ENCODE measurements at places on chromosomes 11 and 22. TPM values are rescaled to one million over a fixed set of nuclear protein-coding genes. Genes with fewer than 3 reads are reported as not detected.

Gene CENPM
- polyA plus RNA-seq: 10.9 TPM

Gene ALDH3B2
- polyA plus RNA-seq: 2.1 TPM

Gene OR10A5
- polyA plus RNA-seq: not detected

Gene BTBD18
- 0.15 TPM for polyA plus RNA-seq

Gene OR10D3
- polyA plus RNA-seq: not detected

Gene RHOD
- 10.7 TPM for polyA plus RNA-seq

Gene NDUFS8
- 64.6 TPM for polyA plus RNA-seq

Gene TSSK2
- polyA plus RNA-seq: not detected

Gene MFRP
- not detected for polyA plus RNA-seq

Gene TRPM5
- 2.7 TPM for polyA plus RNA-seq

Gene MRGPRX4
- polyA plus RNA-seq: not detected

Gene GALNT18
- polyA plus RNA-seq: 28.0 TPM

Gene DUSP18
- 7.8 TPM for polyA plus RNA-seq

Gene TTC38
- polyA plus RNA-seq: 65.2 TPM

Gene NAALADL1
- polyA plus RNA-seq: 9.5 TPM

GRCh38 chr11:114079511-114080065 lies 20.1 kb downstream of the ZBTB16 start:
- no peak for DNase-seq

- DNase-seq: no peak
Measured at GRCh38 chr22:50270666-50271394, 650 bp upstream of the MAPK11 start.

GRCh38 chr11:37502202-37502601 lies 904.2 kb upstream of the RAG2 start:
- DNase-seq: no peak

DNA sequence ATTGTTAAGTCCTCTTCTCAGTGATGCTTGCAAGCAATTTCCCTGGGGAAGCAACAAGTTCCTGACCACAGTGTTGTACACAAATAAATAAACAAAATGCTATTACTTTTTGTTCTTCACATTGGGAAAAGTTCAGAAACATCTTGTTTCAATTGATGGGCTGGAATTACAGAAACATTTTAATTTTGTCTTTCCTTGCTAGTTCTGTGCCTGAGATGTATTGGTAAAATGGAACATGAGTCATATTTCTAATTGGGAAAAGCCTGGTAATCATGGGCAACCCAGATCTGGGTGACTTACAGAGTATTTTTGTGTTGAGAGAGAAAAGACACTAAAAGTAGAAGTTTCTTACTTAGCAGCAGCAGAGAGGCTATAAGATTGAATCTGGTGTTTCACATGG lies 576 bp upstream of the BLID start:
- no peak for DNase-seq

DNA sequence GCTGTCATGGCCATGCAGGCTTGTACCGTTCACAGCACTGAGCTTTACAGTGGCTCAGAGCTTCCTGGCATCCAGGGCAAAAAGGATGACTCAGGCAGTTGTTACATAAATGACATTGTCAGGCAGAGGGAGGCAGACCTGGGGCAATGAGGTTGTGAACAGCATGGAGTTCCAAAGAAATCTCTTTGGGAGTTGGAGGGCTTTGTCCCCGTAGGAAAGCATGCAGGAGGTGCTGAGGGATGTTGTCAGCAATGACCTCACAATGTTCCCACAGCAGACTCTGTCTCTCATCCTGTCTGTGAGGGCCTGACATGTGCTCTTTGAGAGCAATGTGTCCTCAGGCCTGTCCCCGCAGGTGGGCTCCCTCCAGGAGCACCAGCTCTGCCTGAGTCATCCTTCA lies 25.9 kb upstream of the PDE2A start:
- no peak for DNase-seq

DNA sequence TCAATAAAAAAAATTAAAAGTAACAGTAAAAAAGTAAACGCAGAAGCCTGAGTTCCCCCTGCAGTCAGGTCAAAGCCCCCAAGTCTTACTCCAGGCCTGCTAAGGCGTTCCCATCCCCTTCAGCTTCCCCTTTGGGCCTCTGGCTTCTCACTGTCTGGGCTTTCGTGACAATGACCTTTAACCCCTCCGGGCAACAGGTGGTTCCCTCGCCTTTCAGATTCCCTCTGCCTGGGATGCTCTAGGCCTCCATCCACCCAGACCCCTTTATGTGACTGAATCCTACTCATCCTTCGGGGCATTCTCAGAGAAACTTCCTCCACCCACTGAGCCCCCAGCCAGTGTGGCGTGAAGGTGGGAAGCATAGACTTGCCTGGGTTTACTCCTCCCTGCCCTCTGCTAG lies 8.0 kb downstream of the MPST start:
- DNase-seq: no peak

DNA sequence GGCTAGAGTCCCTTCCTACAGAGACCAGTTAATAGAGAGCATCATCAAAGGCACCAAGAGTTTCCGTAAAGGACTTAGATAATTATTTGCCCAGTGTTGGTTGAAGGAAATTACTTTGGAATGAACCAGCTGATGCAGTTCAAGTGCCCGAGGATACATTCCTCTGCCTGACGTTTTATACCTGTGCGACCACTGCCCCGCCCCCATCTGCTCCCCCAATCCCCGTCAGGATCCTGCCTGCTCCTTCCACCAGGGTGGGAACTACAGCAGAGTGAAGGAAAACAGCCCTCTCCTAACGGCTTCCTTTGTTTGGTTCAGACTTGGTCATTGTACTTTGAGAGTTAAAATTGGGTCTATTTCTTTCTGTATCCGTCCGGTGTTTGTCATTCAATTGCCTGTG lies 761.5 kb downstream of the NTM start:
- no peak for DNase-seq

DNA sequence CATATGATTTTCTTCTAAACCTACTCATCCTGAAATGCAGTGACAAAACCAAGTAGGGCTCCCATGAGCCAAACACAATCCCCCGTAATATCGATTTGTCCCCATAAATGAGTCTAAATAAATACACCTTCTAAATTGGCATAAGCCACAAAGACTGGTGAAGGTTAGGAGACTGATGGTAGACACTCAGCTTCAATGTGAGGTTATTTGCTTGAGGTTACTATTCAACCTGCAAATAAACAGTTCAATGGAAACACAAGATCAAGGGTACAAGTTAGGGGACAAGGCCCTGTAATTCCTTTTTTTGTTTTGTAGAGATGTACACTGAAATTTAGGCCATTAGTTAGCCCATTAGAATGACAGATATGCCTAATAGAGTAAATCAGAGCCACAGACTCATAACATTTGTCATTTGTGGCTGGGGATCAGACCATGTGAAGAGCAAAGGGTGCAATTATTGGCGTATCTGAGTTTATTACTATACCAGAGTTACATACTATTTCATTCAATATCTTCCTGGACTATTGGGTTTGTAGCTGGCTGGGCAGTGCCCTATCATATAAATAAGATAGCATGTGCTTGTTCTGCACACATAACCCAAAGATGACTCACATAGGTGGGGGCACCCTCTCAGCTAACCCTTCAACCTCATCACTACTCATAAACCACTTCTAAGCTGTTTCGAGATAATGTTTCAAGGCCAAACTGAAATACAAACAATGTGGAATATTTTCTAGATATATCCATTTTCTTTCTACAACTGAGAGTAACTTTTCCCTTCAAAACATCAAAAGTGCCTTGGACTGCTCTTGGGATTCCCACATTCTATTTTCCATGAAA lies 695.3 kb downstream of the KCNA4 start:
- DNase-seq: no peak

GRCh38 chr22:40429481-40429880 lies 59.1 kb downstream of the SGSM3 start:
- DNase-seq: no peak

DNA sequence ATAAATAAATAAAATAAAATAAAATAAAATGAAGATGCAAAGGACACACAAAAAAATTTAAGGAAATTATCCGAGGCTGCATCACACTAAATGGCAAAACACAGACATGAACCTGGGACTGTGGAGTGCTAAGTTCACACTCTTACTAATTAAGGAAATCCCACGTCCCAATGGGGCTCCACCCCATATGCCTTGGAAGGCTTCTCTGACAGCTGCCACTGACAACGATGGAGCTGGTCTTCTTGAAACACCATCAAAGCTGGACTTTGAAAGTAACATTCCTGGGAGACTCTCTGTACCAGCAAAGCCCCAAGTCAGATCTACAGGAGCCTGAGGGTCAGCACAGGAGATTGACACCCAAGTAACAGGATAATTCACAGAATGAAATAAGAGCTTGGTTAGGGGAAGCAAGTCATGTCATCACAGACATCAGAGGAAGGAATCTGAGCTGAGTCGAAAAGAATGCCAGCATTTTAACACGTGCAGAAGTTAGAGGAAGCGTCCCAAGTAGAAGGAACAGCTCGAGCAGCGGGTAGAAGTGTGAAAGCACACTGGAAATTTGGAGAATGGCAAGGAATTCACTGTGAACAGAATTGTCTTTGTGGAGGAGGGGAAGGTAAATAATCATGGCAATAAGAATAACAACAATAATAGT lies 13.8 kb downstream of the TPST2 start:
- no peak for DNase-seq

- no peak for DNase-seq
Measured at GRCh38 chr22:27636716-27637508, 164.6 kb downstream of the MN1 start.

- no peak for DNase-seq
Measured at GRCh38 chr11:62732830-62733229, 4.5 kb downstream of the TTC9C start.

DNA sequence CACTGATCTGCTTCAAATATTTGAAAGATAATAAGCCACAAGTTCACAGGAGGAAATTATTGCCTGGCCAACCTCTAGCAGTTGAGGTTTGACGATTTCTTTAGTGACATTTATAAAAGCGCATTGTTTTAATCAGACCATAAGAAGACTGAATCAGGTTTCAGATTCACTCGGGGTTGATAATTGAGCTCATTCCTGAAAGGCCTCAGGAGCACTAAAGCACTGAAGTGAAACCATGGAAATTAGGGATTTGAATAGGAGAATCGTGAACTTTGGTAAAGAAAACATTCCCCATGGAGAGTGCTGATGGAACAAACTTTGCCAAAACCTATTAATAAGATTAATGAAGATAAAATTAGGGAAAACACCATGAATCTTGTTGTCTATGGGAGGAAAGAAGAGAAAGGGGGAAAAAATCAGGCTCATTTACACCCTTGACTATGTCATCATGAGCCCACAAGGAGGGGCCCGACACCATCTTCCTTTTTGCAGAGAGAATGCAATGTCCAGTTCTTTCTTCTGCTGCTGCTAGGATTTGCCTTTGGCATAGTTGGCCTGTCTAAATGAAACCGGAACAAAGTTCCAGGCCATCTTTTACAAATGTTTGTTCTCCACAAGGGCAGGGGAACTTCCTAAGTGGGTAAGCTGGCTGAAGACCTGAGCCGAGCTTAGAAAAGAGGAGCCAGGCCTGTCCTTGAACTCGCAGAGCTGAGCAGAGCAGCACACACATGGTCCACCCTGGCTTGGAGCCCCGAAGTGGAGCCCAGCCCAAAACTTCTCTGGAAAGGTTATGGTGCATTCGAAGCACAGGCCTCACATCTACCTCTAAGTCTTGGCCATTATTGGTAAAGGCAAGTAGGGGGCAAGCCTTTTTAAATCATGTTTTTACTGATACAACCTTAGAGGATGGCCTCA lies 56.1 kb upstream of the EIF3M start:
- DNase-seq: peak; percentile 50

- DNase-seq: no peak
Measured at GRCh38 chr11:60165538-60165937, 17.3 kb downstream of the MS4A6A start.

- no peak for DNase-seq
Measured at GRCh38 chr11:47411884-47412746, 3.7 kb downstream of the SLC39A13 start.

- DNase-seq: no peak
Measured at GRCh38 chr11:68468217-68468828, 7.8 kb downstream of the PPP6R3 start.

DNA sequence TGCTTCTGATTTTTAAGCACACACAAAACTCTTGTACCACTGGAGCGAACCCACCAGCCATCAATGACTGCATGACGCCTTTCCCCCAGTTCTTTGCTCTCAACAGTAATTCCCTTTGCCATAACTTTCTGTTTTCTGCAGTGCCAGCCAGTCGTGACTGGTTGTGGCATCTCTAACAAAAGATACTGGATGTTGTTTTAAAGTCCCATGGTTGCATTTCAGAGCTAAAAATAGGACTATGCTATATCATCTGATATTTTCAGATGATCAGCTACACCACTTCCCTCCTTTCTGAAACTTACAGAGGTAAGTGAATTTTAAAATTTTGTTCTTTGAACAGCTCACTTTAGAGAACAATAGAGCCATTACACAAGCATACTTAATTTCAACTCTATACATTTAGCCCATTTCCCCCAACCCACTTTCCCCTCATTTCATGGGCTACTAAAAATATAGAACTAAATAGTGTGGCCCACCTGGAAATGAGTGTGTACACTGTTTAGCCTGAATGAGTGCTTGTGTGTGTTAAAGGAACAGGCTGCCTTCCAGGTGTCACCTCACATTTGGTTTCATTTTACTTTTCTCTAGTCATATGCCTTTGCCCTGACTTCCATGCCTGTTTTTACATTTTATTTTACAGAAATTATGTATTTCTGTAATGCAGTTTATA lies 136.9 kb upstream of the ZC3H12C start:
- no peak for DNase-seq

GRCh38 chr22:19841641-19842392 lies 12.9 kb downstream of the GNB1L start:
- no peak for DNase-seq

DNA sequence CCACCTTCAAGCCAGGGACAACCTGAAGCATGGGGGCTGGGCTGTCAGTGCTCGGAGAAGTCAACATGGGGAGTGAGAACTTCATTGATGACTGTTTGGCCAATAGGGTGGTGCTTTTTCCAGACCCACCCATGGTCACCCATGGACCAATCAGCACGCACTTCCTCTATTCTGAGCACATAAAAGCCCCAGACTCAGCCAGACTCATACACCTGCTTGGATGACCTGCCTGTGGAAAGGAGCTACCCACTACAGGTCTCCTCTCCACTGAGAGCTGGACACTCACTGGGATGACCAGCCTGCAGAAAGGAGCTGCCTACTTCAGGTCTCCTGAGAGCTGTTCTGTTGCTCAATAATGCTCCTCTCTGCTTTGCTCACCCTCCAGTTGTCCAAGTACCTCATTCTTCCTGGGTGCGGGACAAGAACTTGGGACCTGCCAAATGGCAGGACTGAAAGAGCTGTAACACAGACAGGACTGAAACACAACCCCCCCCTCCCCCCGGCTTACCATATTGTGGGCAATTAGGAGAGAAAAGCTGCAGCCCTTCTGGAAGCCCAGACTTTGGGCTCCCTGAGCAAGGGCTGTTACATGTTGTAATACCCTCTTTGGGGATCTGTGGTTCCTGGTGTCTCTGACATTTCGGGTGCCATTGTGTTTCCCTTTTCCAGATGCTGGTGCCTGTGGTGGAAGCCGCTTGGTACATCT lies 44.4 kb upstream of the WNT11 start:
- DNase-seq: no peak

GRCh38 chr22:49657275-49657973 lies 170.2 kb downstream of the BRD1 start:
- DNase-seq: no peak

- no peak for DNase-seq
Measured at GRCh38 chr11:105829084-105829483, 193.0 kb downstream of the MSANTD4 start.

- DNase-seq: peak; percentile 45
Measured at GRCh38 chr11:94129512-94130297, 1.1 kb downstream of the PANX1 start.

Measured in renal cortex interstitium (tissue), 15 donors.